ENCODE measurements at places on chromosomes 13 and 19.

GRCh38 chr19:31600731-31601295 lies 251.6 kb upstream of the TSHZ3 start:
- DNase-seq: no peak

- DNase-seq: no peak
These were observed 8.2 kb downstream of the SMIM24 start for GRCh38 chr19:3471954-3472655.

- DNase-seq: no peak
These were observed 30.3 kb upstream of the CEACAM1 start for GRCh38 chr19:42558450-42559150.

DNA sequence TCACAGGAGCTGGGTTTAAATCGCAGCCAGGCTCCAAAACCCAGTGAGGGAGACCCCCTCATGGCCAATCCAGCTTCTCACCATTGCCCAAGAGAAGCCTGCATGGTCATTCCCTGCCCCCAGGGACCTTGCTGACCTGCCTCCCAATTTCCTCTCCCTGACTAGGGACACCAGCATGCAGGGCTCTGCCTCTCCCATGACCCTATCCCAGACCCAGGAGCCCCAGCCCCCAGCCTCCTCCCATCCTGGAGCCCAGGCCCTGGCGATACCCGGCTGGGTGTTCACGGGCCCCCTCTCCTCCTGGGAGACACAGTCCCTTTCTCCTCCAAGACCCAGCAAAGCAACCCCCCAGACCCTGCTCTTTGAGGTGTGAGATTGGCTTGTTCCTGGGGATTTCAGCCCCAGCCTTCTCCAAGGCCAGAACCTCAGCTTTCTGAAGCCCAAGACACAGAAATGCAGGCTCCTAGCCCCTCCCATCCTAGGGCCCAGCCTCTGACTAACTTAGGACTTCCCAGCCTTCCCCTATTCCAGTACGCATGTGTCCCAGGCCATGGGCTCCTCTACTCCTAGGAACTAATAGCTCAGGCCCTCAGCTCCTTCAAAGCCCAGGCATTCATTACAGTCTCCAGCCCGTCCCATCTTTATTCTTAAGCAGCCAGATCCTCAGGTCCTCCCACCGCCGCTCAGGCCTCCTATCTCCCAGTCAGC lies 1.1 kb downstream of the GYS1 start:
- DNase-seq: no peak

- DNase-seq: no peak
These were observed 1.3 kb upstream of the LENG1 start for GRCh38 chr19:54160854-54161253.

GRCh38 chr19:14107581-14108461 lies 9.7 kb downstream of the PRKACA start:
- DNase-seq: no peak

DNA sequence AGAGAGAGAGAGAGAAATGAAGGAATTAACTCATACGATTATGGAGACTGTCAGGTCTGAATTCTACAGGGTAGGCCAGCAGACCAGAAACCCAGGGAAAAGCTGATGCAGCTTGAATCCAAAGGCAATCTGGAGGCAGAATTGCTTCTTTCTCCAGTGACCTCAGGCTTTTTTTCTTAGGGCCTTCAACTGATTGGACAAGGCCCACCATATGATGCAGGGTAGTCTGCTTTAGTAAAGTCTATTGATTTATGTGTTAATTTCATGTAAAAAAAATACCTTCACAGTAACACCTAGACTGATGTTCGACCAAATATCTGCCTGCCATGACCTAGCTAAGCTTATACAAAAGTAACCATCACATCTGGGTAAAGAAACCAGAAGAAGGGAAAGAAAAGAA lies 71.1 kb downstream of the MZT1 start:
- no peak for DNase-seq

DNA sequence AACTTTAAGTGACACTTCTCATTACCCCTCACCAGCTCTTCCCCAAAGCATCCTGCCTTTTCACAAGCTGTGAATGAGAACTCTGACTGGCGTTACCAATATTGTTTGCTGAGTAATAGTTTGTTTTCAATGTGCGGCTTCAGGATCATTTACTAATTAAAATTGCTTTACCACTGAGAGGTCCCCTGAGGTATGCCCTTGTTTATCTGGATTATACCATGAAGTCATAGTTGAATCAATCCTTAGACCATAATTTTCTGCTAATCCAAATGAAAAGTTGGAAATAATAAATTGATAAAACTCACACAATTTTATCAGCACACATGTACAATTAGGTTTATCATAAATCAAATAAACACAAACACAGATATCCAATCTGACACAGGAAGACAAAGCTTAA lies 568.8 kb downstream of the PCDH9 start:
- no peak for DNase-seq

GRCh38 chr19:21335721-21336120 lies 6.5 kb upstream of the ZNF708 start:
- no peak for DNase-seq

DNA sequence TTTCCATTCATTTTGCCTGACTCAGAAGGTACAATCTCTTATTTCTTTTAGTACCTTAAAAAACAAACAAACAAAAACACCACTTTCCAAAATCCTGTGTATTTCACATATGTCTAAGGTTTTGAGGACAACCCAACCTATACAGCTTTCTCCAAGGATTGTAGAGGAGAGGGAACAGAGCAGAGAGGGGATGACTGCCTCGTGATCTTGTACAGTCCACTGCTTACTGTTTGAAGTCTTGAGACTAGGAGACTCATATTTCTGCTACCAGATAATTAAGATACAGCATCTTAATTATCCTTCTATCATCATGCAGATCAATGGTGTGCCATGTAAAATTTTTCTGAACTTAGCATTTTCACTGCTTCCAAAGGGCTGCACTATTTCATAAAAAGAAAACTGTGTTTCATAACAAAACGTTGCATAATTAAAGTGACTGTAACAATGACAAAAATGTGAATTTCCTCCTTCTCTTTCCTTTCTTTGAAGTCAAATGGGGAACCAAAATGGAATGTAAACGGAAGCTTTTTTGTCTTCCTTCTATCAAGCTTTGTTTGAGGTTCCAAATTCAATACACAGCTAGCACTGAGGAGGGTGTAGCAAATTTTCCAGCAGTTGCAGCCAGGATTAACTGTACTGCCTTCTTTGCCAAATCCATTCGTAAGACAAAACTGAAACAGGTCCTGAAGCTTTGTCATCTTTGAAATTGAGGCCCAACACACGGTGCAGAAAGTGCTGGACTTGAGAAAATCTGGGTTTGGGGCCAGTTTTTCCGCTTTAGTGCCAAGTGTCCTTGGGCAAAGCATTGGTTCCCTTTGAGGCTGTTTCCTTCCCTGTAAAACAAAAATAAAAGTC lies 34.9 kb upstream of the RCBTB2 start:
- no peak for DNase-seq

DNA sequence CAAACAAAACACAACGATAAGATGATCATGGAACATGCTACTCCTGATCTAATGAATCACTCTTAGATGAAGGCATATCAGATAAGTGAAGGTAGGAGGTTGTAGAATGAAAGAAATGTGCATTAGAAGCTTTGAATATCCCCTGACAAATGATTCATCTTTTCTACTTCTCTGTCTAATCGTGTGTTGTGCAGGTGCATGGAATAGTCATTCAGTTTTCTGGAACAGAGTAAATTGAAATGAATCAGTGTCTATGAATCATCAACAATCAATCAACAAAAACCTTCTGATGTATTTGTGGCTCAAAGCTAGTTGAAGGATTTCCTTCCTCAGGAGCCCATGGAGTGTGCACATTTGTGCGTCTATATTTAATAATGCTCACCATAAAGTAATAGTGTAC lies 1290.4 kb upstream of the PCDH20 start:
- no peak for DNase-seq

DNA sequence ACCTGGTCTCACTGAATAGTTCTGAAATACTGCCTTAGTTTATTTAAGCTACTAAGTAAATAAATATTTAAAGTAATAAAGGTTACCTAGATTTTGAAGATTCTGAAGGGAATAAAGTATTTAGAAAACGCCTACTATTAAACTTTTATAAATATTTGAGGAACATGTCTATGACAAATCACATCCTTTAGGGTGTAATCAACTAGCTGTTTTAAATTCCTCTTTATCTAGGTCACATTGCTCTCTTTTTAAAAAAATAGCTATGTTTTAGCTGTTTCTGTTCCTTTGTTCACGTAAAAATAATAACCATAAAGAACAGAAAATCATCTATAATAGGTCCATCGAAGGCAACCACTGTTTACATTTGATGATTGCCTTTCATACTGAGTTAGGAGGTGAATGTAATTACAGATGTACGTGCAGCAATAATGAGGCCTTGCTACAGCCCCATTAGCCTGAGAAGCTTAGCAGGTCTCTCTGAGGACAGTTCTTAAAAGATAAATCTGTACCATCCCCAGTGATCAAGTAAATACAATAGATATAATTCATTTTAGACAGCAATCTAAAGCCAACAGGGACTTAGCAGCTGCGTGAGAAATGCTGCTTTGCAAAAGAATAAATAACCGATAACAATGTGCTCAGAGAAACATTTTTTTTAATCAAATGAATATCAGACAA lies 449.5 kb downstream of the LIG4 start:
- no peak for DNase-seq

- no peak for DNase-seq
These were observed 7.4 kb downstream of the CC2D1A start for GRCh38 chr19:13913352-13913751.
